ENCODE measurements at places on chromosomes 2 and 18. TPM values are rescaled to one million over a fixed set of nuclear protein-coding genes. Genes with fewer than 3 reads are reported as not detected.

Gene TBR1
- not detected for total RNA-seq

Gene ANKRD53
- total RNA-seq, result 0.52 TPM

Gene OTX1
- total RNA-seq, result not detected

Gene SERPINB2
- not detected for total RNA-seq

Gene KATNAL2
- total RNA-seq, result 8.4 TPM

Gene VAMP8
- 4.7 TPM for total RNA-seq

Gene SLC5A6
- total RNA-seq, result 7.8 TPM
